ENCODE measurements at places on chromosomes 16 and 17. TPM values are rescaled to one million over a fixed set of nuclear protein-coding genes. Genes with fewer than 3 reads are reported as not detected.

GNGT2 gene
- total RNA-seq = 3.0 TPM

- DNase-seq = no peak
- no peak overlapping the region for H3K27ac ChIP-seq
- peaks cover 13% of the 10 kb centered on the region for H3K4me1 ChIP-seq
- H3K27me3 ChIP-seq = peaks cover 12% of the 10 kb centered on the region
Measured at GRCh38 chr17:73584049-73584448, 60.2 kb downstream of the SDK2 start.

- H3K27ac ChIP-seq = no peak overlapping the region
- H3K36me3 ChIP-seq = peaks cover 7% of the 10 kb centered on the region
- H3K4me1 ChIP-seq = peaks cover 15% of the 10 kb centered on the region
- DNase-seq = no peak
- H3K4me3 ChIP-seq = no peak overlapping the region
Measured at GRCh38 chr17:74838274-74838673, 21.4 kb downstream of the GRIN2C start.

GRCh38 chr17:69581061-69581961, 166.8 kb downstream of the MAP2K6 start:
- DNase-seq = no peak
- peaks cover 7% of the 10 kb centered on the region for H3K4me1 ChIP-seq
- H3K36me3 ChIP-seq = peaks cover 6% of the 10 kb centered on the region
- H3K4me3 ChIP-seq = peak overlapping the region; percentile 85
- peak overlapping the region; percentile 83 for H3K27ac ChIP-seq

DNA sequence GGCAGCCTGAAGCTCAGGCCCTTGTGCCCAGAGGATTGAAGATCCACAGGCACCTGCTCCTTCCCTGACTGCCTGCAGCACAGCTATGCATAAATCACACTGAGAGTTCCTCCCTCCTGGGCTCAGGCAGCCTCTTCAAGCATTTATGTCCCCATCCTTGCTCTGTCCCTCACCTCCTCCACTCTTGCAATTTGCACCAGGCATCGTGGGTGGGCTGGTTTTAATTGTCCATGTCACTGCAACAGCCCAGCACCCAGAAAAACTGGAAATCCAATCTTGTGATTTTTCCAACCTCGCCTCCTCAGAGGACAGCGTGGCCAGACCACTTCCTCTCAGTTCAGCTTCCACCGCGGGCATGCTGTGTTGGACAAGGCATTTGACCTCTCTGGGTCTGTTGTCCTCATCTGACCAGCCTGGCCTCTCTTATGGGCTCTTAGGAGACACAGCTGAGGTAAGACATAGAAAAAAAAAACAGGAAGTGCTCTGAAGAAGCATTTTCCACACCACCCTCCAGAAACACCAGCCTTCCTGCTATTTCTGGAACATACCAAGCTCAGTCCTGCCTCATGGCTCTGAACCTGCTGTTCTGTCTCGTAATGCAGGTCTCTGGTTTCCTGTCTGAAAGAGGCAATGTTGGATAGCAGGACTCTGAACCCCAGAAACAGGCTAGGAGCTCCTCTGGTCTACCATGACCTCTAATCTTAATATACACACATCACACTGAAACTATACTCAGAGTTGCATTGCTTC, 8.3 kb downstream of the TMEM114 start:
- H3K4me1 ChIP-seq = no peaks in the 10 kb centered on the region
- peaks cover 3% of the 10 kb centered on the region for H3K36me3 ChIP-seq
- H3K27ac ChIP-seq = no peak overlapping the region
- no peak overlapping the region for H3K4me3 ChIP-seq
- peaks cover 55% of the 10 kb centered on the region for H3K27me3 ChIP-seq
- no peak for DNase-seq

CLTC gene
- 87.7 TPM for total RNA-seq

TMC7 gene
- not detected for total RNA-seq

DNA sequence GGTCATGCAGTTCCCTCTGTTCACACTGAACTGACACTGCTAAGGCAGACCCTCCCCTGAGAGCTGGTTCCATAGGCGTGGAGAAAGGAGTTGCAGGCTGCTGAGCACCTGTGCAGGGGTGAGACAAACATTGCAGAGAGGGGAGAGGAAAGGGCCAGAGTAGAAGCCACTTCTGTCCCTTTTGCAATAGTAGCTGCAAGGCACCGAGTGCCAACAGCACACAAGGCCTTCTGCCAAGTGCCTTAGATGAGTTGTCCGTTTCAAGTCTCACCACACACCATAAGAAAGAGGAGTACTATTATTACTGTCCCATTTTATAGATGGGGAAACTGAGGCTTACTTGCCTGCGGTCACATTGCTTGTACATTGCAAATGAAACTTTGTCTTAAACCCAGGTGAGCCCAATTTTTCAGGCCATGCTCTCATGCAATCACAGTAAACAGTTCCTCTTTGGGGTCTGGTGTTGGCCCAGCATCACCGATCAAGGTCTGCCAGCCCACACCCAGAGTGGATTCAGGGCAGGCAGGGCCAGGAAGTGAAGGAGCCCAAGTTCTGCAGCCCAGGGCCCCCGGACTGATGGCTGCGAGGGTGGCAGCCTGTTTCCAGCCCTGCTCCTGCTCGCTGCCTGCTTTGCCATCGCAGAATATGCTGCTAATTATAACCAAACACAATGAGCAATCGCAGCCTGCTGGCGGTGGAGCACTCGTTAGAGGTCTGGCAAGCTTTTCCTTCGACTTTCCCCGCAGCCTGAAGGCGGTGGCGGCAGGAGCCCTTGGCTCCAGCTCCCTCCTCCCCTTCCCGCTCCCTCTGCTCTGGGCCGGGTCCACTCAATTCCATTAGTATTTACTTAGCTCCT, 36.8 kb upstream of the DYNLL2 start:
- peaks cover 7% of the 10 kb centered on the region for H3K36me3 ChIP-seq
- no peak for DNase-seq
- H3K4me1 ChIP-seq = no peaks in the 10 kb centered on the region
- H3K27me3 ChIP-seq = peaks cover 59% of the 10 kb centered on the region

- no peak for DNase-seq
- no peak overlapping the region for H3K4me3 ChIP-seq
- no peaks in the 10 kb centered on the region for H3K36me3 ChIP-seq
- no peaks in the 10 kb centered on the region for H3K27me3 ChIP-seq
- peaks cover 2% of the 10 kb centered on the region for H3K4me1 ChIP-seq
- H3K27ac ChIP-seq = no peak overlapping the region
Measured at GRCh38 chr17:29936724-29937123, 4.7 kb upstream of the EFCAB5 start.

- no peak overlapping the region for H3K4me3 ChIP-seq
- H3K4me1 ChIP-seq = no peaks in the 10 kb centered on the region
- no peaks in the 10 kb centered on the region for H3K36me3 ChIP-seq
- no peak for DNase-seq
- peaks cover 26% of the 10 kb centered on the region for H3K27me3 ChIP-seq
Measured at GRCh38 chr16:19926449-19927390, 42.1 kb upstream of the GPRC5B start.
